Effector CD8-positive, alpha-beta T cell (primary cell): ENCODE measurements at places on chromosomes 1 and 21.

DNA sequence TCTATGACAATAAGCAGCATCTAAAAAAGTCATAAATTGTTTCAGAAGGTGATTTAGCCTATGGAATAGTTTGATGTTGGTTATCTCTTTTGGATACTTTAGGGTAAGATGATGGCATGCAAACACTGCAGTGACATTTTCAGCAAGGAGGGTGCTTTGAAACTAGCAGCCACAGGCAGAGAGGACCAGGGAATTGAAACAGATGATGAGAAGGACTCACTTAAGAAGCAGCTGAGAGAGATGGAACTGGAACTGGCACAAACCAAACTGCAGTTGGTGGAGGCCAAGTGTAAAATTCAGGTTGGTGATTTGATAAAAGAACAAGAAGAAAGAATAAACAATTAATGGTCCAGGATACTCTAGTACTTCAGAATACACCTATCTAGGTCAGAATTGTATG is 11.2 kb upstream of the CACYBP start:
- no peak for DNase-seq

- no peak for DNase-seq
These were observed 34.4 kb upstream of the LRRC7 start for GRCh38 chr1:69533343-69533742.

- no peak for DNase-seq
These were observed 17.3 kb downstream of the CA6 start for GRCh38 chr1:8962812-8963530.

DNA sequence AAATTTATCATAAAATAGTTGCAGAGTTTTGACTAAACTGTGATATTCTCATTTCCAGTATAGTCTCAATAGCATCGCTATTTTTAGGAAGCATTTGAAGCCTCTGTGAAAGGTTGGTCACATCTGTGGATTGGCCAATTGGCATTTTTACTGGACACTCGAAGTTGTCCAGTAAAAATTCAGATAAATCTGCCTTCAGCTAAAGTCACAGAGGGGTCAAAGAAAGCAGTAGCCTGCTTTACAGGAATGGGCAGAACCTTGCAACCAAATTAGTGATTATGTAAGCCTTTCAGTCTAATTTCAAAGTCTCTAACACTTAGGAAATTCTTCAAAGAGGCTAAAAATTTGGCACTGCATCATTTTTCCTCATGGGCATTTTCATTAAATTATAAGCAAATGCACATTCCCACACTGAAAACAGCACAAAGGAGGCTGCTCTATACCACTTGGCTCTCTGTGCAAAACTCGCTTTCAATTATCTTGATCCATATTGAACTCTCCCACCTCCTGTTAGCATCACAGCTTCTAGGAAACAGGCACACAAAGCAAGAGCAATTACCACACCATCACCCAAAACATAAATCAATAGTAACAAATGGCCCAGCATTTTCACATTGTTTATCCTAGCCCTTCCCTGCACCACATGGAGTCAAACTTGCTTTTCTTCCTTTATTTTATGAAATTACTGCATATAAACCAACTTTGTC is 318.5 kb upstream of the DUSP10 start:
- no peak for DNase-seq

DNA sequence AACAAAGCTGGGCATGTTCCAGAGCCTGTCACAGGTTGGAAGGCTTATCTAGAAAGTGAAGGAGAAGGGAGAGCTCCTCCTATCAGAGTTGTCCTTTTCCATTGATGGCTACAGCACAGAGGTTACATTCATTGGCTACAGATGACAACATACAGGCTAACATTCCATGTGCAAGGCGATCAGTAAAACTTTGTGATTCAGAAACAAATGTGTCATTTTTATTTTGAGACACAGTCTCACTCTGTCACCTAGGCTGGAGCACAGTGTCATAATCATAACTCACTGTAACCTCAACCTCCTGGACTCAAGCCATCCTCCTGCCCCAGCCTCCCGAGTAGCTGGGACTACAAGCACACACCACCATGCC is 32.6 kb downstream of the TRIM67 start:
- no peak for DNase-seq

- DNase-seq: no peak
These were observed 43.5 kb upstream of the NRDC start for GRCh38 chr1:51922040-51922439.

GRCh38 chr1:25926731-25927496 is 20.7 kb upstream of the STMN1 start:
- DNase-seq: no peak

DNA sequence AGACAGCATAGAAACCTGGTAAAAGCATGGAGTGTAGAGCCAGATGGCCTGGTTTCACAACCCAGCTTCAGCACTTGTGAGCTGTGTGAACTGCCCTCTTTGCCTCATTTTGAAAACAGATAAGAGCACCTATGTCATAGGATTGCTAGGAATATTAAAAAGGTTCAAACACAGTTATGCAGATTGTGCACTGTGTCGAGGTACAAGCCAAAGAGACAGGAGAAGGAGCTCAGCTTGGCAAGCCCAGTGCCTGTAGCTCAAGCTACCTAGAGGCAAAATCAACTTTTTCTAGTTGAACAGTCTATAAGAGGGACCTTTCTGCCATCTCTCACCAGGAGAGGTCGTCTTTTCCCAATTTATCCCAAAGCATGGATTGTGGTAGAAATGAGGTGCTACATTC is 5.0 kb downstream of the CHODL start:
- no peak for DNase-seq

- DNase-seq: no peak
These were observed 114.3 kb downstream of the SLC35F3 start for GRCh38 chr1:234018816-234019215.

DNA sequence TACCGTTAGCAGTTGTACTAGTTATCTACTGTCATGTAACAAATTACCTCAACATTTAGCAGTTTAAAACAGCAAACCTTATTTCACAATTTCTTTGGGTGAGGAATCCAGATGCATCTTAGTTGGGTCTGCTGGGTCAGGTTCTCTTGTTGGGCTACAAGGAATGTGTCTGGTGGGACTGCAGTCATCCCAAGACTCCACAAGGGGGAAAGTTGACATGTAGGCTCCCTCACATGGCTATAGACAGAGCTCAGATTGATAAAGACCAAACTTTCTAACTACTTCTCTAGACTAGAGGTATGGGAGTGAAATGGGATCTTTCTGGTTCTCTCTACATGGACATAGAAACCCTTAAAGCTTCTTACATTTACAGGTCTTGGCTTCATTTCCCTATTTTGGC is 160.9 kb downstream of the UCK2 start:
- no peak for DNase-seq

DNA sequence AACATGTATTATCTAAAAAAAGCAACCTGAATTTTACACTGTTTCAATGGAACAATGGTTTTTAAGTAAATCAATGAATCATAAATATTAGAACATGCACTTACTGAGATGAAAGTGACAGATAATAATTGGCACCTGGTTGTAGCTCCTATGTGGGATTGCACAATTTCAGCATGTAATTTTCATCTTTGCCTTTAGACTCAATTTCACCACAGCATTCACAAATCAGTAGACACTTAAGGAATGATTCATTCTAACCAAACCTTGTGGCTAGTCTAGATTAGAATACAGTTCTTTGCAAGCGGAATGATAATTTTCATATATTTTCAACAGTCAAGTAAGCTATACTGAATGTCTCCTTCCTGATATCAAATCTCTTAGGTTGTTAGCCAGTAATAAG is 853.4 kb downstream of the KCNT2 start:
- no peak for DNase-seq
